Substantia nigra (tissue), 51 donors: ENCODE measurements at places on chromosomes 3 and 15.

DNA sequence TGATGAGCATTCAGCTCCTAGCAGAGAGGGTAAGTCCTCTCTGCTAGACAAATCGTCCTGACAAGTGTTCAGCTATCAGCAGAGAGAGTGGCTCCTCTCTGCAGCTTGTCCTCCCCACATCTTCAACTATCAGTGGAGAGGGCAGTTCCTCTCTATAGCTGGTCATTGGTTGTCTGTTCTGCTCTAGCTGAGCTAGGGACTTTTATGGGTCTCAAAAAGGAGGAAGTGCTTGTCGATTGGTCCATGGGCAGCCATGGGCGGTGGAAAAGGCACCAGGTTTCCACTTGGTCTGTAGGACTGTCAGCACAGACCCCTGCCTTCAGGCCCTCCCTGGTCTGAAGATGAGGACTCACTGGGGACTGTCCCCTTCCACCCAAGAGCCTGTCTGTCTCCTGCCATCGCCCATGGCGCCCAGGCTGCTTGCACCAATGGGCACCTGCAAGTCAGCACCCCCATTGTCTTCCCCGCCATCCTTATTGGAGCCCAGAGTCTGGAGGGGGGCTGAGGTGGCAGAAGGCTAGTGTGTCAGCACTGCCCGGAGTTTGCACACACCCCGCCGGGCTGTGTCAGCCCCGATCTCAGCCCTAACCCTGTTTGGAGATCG is 264.7 kb downstream of the ZBBX start:
- no peak for DNase-seq

DNA sequence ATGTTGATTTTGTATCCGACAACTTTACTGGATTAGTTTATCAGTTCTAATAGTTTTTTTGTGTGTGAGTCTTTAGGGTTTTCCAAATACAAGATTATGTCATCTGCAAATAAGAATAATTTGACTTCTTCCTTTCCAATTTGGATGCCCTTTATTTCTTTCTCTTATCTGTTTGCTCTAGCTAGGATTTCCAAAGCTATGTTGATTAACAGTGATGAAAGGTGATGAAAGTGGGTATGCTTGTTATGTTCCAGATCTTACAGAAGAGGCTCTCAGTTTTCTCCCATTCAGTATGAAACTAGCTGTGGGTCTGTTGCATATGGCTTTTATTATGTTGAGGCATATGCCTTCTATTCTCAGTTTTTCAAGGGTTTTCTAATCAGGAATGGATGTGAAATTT is 56.4 kb upstream of the CHRNB4 start:
- no peak for DNase-seq

DNA sequence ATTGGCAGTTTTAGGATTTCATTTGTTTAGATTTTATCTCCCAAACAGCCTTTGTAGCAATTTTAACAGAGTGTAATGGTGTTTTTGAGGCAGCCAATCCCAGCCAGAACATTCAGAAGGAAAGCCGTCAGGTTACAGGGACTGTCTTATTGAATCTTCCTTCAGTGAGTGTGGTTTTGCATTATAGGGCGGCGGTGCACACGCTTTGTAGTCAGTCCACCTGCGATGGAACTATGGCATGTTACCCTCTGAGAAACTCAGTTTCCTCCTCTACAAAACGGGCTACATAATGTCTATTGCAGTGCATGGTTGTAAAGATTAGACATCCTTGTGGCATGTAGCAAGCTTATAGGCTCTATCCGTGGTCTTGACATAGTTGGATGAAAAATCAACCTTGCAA is 1.0 kb downstream of the LRRC28 start:
- no peak for DNase-seq

- peak; percentile 9 for DNase-seq
These were observed 856.2 kb downstream of the AGBL1 start for GRCh38 chr15:86935841-86936240.

DNA sequence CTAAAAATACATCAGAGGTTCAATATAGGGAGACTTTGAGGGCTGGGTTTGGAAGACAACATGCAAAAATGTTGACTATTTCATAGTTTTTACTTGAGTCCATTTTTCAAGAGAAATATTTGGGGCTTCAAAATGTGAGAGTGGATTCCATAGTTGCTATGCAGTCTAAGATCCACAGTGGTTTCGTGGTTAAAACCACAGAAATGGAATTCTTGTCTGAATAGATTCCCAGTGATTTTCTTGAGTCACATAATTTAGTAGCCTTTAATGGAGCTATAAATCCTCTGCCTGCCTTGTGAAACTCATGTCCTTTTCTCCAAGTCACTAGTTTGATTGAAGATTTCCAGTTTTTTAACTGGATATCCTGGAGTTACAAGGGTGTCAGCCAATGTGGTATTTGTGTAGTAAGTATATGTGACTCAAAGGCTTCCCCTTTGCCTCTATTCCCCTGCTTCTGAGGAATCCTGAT is 94.7 kb upstream of the RBMS3 start:
- no peak for DNase-seq

GRCh38 chr15:47872208-47872607 is 154.9 kb downstream of the SEMA6D start:
- no peak for DNase-seq

GRCh38 chr3:71251156-71251775 is 332.3 kb downstream of the FOXP1 start:
- no peak for DNase-seq

- DNase-seq = no peak
These were observed 63.8 kb downstream of the CHSY1 start for GRCh38 chr15:101187820-101188636.

- DNase-seq = no peak
These were observed 93.7 kb downstream of the NFKBIZ start for GRCh38 chr3:101943029-101943428.

DNA sequence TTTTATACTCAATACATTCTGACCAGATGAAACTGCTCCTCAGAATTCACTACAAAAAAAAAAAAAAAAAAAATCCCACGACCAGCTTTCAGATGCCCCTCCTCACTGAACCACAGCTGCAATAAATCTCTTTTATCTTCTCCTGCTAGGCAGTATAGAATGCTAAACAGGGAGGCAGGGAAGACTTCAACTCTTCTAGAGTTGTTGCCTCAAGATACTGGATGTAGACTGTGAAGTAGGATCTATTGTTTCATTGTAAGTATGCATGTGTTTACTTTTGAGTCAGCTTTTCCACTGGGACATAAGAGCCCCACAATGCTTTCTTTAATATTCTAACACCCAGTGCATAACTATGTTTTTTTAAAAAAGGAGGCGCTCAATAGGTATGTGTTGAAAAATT is 401.4 kb downstream of the TBL1XR1 start:
- DNase-seq = no peak

GRCh38 chr3:13279532-13279910 is 140.6 kb downstream of the NUP210 start:
- DNase-seq = no peak

GRCh38 chr3:177351757-177352158 is 154.5 kb upstream of the TBL1XR1 start:
- no peak for DNase-seq

- no peak for DNase-seq
These were observed 9.0 kb downstream of the UROC1 start for GRCh38 chr3:126508564-126508964.

GRCh38 chr3:50658416-50658815 is 16.3 kb upstream of the DOCK3 start:
- no peak for DNase-seq

DNA sequence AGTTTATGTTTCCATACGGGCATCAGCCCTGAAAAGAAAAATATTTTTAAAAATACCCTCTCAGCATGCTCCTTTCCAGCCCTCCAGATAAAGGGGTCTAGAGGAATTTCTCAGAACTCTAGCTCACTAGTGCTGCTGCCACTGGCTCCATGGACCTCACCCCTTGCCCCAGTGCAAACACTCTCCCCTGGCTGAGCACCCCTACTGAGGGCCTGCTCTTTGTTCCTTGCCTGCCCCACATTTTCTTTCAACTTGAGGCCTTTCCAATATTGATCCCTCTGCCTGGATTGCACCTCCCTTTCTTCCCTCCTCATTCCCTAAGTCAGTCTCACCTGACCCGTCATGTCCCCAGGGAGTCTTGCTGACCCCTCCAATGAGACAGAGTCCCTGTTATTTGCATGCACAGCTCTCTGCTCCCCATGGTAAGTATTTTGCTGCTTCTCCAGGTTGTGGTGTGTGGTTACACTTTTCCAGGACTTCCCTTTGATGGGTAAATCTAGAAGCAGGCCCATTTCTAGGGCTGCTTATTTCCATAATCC is 196.5 kb downstream of the EPHB1 start:
- DNase-seq = no peak

DNA sequence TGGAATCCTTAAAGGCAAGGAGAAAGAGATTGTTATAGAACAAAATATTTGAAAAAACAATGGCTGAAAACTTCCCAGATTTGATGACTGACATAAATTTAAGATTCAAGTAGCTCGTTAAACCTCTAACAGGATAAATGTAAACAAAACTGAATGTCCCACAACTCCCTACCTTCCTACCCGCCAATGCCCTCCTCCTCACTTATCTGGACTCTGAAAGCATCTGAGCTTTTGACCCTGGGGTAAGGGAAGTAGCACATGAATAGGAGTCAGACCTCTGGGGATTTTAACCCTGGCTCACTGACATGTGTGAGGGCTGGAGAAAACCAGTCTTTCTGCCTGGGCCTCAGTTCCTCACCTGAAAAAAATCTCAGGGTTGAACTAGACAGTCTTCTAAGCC is 26.9 kb downstream of the CYP19A1 start:
- DNase-seq = no peak

- DNase-seq = peak; percentile 69
These were observed 82.0 kb downstream of the GPR156 start for GRCh38 chr3:120203016-120203415.

GRCh38 chr3:116298151-116298550 is 147.1 kb downstream of the LSAMP start:
- no peak for DNase-seq

DNA sequence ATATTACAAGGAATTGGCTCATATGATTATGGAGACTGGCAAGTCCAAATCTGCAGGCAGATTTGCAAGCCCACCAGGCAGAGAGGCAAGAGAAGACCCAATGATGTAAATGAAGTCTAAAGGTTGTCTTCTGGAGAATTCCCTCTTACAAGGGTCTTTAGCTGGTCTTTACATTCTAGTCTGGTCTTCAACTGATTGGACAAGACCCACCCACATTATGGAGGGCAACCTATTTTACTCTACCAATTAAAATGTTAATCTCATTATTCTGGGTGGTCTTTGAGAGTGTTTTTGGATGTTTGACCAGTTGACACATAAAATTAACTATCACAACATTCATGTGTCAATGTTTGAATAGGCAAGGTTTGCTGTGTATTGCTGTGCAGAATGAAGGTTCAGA is 28.0 kb upstream of the ATP11B start:
- DNase-seq = no peak

GRCh38 chr3:77323626-77324025 is 283.7 kb downstream of the ROBO2 start:
- no peak for DNase-seq

GRCh38 chr15:72199721-72200212 is 2.2 kb upstream of the GRAMD2A start:
- peak; percentile 45 for DNase-seq

- DNase-seq = no peak
These were observed 1.9 kb downstream of the LEO1 start for GRCh38 chr15:51969728-51970127.

DNA sequence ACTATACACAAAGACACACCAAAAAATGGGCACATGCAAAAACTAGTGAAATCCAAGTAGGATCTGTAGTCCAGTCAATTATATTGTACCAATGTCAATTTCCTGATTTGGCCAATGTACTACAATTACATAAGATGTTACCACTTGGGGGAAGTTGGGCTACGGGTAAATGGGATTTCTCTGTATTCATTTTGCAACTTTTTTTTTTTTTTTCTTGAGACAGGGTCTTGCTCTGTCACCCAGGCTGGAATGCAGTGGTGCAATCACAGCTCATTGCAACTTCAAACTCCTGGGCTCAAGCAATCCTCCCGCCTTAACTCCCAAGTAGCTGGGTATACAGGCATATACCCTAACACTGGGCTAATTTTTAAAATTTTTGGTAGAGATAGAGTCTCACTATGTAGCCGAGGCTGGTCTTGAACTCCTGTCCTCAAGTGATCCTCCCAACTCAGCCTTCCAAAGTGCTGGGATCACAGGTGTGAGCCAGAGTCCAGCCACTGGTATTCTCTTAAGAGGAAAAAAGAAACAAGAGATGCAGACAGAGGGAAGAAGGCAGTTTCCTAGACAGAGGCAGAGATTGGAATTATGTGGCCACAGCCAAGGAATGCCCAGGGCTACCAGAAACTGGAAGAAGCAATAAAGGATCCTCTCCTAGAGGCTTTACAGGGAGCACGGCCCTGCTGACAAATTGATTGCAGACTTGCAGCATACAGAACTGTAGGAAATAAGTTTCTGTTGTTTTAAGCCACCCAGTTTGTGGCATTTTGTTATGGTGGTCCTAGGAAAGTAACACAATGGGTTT is 33.3 kb downstream of the TFDP2 start:
- DNase-seq = no peak

GRCh38 chr3:159418571-159419526 is 569.8 kb upstream of the IL12A start:
- DNase-seq = no peak

GRCh38 chr3:185502987-185503386 is 4.2 kb upstream of the TMEM41A start:
- no peak for DNase-seq

- no peak for DNase-seq
These were observed 139.8 kb downstream of the RAB11A start for GRCh38 chr15:66008940-66009562.

DNA sequence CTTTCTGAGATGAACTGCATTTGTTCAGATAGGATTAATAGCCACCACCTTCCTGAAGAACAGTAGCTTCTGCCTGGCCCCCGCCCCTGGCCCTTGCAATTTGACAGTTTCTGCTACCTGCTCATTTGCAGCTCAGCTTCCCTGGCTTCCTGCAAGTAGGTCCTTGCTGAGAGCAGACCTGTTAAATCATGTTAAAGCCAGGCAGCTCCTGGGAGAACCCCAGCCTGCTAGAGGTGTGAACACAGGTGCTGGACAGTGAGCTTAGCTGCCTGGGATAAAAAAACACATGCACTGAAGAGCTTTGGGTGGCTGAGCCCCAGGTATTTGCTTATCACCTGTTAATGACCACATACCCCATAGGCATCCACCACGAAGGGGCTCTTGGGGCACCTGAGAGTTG is 143.4 kb downstream of the PTPRG start:
- no peak for DNase-seq

DNA sequence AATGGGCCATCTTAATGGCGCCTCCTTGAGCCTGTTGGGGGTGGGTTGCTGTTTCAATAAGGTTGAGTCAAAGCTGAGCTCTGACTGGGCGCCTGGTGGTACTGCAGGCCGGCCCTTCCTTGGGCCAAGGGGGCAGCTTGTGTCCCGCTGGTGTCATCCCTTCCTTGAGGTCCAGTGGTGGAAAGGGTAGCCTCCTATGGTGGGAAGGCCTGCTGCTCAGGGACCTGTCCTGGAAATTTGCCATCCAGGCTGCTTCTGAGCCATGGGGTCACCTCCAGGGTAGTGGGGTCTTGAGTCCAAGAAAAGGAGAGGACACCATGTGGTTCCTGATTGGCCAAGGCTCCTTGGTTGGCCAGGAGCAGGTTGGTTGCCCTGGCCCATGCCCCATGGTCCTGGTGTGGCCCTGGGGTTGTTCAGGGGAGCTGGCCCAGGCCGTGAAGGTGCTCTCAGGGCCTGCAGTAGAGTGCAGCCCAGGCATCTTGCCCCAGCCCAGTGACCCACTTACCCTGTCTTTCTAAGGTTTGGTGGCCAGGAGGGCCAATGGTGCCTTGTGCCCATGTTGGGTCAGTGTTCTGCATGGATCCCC is 188.7 kb downstream of the UBE3A start:
- no peak for DNase-seq
